Naive B cell (primary cell): ENCODE measurements at places on chromosomes 11 and 22.

GRCh38 chr11:125364121-125364826, 131.8 kb downstream of the FEZ1 start:
- no peak for DNase-seq

DNA sequence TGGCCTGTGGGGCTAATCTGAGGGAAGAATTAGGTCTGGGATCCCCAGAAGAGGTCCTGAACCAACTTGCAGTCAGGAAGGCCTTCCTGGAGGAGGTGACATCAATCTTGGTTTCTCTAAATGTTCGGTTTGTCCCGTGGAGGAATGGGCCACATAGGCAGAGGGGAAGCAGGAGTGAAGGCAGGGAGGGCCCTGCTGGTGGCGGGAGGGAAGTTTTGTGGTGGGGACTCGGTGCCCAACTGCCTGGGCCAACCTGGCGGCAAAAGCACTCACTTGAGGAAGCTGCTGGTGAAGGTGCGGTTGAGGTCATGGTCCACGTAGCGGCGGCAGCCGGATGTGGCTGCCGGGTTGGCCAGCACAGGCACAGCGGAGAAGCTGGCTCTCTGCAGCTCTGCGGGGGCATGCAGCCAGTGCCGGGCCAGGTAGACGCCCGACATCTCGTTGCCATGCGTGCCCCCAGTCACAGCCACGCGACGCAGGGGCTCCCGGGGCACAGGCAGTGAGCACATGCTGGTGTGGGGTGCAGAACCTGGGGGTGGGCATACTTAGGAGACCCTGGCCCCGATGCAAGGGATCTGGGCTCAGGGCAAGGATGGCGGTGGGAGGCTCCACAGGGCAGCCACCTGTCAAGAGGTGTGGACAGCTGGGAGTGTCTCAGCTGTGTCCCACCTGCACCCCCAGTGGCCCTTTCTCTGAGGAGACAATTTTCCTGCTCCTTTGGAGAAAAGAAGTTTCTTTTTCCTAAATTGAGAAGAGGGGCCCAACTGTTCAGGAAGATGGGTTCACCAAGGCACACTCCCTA, 3.8 kb downstream of the ACY3 start:
- DNase-seq, result peak; percentile 87

- DNase-seq, result no peak
Measured at GRCh38 chr11:12999597-12999996, 9.5 kb upstream of the RASSF10 start.

DNA sequence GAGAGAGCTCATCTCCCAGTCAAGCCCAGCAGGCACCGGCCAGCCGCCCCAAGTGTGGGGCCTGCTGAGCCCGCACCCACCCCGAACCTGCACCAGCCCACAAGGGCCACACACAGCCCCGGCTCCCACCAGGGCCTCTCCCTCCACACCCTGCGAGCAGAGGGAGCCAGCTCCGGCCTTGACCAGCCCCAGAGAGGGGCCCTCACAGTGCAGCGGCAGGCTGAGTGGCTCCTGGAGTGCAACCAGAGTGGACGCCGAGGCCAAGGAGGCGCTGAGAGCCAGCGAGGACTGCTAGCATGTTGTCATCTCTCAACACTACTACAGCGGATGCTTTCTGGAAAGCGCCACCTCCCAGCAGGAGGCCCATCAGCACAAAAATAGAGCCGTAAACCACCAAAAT, 10.9 kb downstream of the DEFB108B start:
- no peak for DNase-seq

DNA sequence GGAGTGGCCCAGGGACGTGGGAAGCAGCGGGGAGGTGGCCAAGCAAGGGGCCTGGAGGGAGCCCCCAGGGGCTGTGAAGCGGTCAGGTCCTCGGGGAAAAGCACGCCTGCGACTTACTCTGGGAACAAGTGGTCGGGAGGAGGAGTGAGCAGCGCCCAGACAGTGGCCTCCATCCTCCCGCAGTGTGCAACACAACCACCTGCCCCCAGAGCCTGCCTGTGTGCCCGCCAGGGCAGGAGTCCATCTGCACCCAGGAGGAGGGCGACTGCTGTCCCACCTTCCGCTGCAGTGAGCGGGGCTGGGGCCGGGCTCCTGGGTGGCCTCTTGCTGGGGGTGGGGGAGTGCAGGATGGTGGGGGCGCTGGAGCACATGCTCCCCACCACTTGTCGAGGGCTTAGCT, 35.0 kb downstream of the MUC5B start:
- no peak for DNase-seq

GRCh38 chr22:20422271-20423007, 15.2 kb downstream of the SCARF2 start:
- DNase-seq, result no peak

GRCh38 chr11:32391956-32392553, 43.3 kb downstream of the WT1 start:
- DNase-seq, result no peak

- DNase-seq, result peak; percentile 9
Measured at GRCh38 chr11:67053896-67054329, 2.7 kb upstream of the RHOD start.

GRCh38 chr11:27173545-27173944, 132.9 kb downstream of the BBOX1 start:
- DNase-seq, result no peak

GRCh38 chr11:14345668-14346067, 13.3 kb downstream of the RRAS2 start:
- no peak for DNase-seq
